ENCODE measurements at places on chromosomes 2 and 18.

DNA sequence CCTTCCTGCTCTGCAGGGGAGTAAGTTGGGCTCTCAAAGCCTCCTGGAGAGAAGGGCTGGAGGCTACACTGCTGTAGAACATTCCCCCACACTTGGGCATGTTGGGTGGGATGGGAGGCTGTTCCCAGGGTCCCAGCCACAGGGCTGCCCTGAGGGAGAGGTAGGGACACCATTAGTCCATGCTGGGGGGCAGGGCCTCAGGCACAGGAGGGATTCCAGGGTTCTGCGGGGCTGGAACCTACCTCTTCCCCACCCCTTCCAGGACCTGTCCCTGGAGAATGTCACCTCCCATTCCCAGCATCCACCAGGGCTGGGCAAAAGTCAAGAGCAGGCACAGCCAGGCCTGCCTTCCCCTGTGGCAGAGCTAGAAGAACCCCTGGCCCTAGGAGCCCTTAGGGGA, 6.9 kb upstream of the ADRA2B start:
- DNase-seq, result no peak

- DNase-seq, result no peak
Measured at GRCh38 chr18:26004832-26005231, 85.6 kb downstream of the SS18 start.

- no peak for DNase-seq
Measured at GRCh38 chr2:216160786-216161185, 51.6 kb downstream of the XRCC5 start.

- no peak for DNase-seq
Measured at GRCh38 chr2:150174971-150175421, 312.5 kb downstream of the RND3 start.

GRCh38 chr2:111072220-111072871, 48.4 kb upstream of the BCL2L11 start:
- DNase-seq, result no peak

GRCh38 chr2:47867205-47867604, 39.1 kb downstream of the FBXO11 start:
- DNase-seq, result no peak

Data from cortex of kidney (tissue), 1 donor.